Subcutaneous adipose tissue (tissue), 4 donors: ENCODE measurements at places on chromosomes 6 and 20. TPM values are rescaled to one million over a fixed set of nuclear protein-coding genes. Genes with fewer than 3 reads are reported as not detected.

CPNE5 gene
- total RNA-seq, result 0.66 TPM

TRMT11 gene
- total RNA-seq, result 16.4 TPM

TPD52L1 gene
- total RNA-seq, result 70.6 TPM

ARFGEF3 gene
- total RNA-seq, result 1.5 TPM

OR2J3 gene
- not detected for total RNA-seq

TMEM63B gene
- total RNA-seq, result 14.5 TPM

HLA-DOB gene
- not detected for total RNA-seq

PPT2 gene
- total RNA-seq, result 23.9 TPM

PROCR gene
- total RNA-seq, result 61.9 TPM

SMOC2 gene
- 40.1 TPM for total RNA-seq

MCCD1 gene
- not detected for total RNA-seq

NHSL1 gene
- total RNA-seq, result 22.5 TPM

PLCB1 gene
- 16.5 TPM for total RNA-seq
